Cardiac fibroblast (primary cell): ENCODE measurements at places on chromosomes 7 and 10.

DNA sequence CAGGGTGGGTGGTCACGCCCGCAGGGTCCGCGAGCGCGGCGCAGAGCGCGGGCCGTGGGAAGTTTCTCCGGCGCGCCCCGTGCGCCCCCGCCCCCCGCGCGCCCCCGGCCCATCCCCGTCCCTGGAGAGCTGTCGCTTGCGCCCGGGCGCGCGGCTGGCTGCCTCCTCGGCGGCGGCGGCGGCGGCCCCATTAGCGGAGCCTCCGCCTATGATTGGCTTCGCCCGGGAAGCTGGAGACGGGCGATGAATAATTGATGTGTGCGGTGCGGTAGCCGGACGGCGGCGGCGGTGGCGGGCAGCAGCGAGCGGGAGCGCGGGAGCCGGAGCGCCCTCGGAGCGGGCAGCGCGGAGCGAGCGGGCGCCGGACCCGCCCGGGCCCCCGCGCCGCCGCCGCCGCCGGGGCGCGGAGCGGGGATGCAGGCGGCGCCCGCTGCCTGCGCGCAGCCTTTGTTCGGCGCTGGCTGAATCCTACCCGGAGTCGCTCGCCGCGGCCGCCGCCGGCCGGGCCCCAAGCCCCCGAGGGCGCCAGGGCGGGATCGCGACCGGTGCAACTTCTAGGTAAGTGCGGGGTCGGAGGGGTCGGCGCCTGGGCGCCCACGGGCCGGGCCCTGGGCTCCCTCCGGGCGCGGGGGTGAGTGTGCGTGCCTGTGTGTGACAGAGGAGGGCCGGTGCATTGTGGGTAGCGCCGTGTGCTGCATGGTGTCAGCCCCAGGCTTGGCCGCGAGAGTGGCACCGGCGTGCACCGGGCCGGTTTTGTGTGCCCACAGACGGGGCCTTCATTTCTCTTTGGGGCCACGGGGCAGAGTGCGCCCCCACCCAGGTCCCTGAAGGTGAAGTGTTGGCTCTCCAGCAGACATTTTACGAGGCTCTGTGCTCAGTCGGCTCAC, 103.8 kb upstream of the PPIF start:
- DNase-seq: no peak

- no peak for DNase-seq
These were observed 12.8 kb upstream of the FRAT2 start for GRCh38 chr10:97347317-97347716.

DNA sequence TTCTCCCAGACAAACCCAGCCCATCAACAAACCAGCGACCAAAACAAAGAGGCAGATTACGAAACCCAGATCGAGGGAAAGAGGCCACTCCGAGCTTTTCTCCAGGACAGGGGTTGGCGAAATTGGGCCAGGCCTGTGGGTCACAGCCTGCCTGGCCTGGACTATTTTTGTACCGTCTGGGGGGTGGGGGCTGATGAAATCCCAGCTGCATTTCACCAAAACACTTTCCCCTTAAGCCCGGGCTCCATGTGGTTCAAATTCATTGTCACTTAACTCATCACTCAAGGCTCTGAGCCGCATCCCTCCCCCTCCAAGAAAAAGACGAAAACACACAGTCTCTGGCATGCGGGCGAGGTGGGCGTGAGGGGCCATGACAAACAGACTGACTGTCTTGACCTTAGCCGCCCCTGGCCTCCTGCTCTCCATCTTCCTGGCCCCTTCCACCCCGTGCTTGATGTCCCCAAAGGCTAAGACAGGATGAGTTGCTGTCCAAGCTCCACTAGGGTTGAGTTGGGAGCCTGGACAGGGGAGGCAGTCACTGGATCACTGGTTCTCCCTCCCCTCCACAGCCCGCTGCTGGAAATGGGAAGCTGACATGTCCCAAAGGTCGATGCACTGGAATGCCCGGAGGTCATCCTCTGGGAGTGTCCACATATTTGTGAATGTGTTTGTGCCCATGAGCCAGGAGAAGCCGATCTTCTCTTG, 19.2 kb downstream of the TMEM270 start:
- no peak for DNase-seq

DNA sequence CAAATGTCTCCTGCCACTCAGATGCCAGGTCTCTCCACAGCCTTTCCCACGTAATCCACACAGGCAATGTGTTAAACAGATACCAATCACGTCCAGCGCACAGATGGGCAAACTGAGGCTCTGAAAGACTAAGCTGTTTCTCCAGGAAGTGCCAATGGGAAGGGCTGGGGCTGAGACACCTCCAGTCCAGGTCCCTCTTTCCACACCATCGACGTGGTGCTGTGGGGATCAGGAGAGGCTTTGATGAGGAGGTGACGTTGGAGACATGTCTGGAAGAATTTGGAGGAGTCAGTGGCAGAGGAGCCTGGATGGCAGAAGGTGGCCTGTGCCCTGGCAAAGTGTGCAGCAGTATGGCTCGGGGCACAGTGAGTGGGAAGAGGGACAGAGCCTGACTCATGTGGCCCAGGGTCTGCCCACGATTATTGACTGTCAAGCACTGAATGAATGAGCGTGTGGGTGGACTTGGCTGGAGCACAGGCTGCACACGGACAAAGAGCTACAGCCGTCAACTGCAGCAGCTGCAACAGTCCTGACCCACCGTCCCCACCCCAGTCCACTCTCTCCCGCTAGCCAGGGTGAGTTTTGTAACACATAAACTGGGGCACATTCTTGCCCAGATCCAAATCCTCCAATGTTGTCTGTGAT, 40.8 kb upstream of the HSPA12A start:
- DNase-seq: peak; percentile 34

DNA sequence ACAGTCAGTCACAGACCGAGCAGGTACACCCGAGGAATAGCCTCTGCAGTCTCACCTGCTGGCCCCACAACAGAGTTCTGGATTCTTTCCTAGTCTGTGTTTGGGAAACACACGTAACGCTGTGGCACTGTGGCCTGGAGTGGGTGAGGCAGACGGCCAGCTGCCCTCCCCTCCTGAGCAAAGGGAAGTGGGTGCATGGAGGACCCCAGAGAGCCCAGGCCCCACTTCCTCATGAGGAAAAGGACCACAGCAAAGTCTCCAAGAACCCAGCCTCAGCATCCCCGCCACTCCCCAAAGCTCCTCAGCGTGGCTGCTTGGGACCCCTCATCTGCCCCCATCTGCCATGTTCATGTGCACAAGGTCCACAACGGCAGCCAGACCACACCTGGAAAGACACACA, 530.2 kb downstream of the PTPRN2 start:
- DNase-seq: no peak

DNA sequence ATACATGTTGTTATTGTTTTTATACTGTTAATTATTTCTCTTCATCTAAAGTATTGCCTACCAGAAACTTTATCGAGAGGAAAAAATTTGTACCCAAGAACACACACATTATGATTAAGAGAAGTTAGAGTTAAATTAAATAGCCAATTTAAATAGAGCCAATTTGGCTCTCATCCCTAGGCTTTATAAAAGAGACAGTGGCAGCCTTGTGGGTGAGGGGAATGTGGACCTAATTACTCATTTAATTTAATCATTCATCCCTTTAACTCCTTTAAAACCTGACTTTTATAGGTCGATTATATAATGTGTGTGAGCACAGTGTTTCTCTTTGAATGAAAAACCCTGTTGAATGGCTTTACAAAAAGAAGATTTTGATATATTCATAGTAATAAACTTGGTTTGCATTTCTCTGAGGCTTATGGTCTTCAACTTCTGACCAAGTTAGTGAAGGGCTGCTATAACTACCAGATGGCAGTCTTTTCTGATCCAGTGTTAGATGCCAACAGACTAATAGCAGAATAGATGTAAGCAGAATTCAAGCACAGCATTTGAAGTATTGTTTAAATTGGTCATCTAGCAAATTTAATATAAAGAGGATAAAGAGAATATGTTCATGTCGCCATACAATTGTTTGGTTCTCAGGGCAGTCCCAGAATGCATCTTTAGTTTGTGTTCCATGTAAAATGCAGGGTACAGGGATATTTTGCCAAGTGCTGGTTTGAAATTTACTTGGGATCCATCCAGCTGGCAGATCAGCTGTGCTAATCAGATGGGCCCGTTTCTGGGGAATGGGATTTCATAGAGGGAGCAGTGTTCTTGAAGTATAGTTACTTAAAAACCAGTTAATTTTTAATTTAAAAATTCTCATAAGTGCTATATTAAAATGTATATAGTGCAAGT, 25.3 kb downstream of the ADD3 start:
- DNase-seq: no peak

GRCh38 chr10:120657371-120657770, 193.8 kb upstream of the WDR11 start:
- no peak for DNase-seq

DNA sequence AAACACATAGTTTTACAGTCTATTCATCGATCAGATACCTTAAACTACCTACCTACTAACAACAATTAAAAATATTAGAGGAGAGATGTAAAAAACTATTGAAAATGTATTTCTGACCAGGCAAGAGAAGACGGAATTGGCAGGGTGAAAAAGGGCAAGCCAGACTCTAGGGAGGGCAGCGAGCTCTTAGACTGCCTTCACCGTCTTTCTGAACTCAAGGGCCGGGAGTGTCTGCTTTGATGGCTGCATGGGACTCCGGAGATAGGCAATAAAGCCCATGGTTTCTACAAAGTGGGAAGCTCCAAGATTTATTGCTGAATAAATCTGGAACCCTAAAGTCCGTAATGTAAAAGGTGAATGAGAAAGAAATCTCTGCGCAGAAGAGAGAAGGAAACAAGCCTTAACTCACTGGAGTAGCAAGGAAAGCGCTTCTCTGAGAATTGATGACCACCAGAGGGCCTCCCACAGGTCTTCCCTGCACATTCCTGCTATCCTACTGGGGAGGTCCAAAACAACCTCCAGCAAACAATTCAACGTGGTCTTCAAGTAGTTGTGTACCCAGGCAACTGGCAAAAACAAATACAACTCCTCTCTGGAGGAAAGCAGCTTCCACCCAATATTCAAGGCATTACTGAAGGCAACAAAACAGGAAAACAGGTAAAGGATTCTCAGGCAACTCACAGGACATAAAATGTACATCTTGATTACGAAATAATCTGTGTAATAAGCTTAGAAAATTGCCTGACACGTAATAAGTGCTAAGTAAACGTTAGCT, 181.3 kb downstream of the SDK1 start:
- peak; percentile 66 for DNase-seq

DNA sequence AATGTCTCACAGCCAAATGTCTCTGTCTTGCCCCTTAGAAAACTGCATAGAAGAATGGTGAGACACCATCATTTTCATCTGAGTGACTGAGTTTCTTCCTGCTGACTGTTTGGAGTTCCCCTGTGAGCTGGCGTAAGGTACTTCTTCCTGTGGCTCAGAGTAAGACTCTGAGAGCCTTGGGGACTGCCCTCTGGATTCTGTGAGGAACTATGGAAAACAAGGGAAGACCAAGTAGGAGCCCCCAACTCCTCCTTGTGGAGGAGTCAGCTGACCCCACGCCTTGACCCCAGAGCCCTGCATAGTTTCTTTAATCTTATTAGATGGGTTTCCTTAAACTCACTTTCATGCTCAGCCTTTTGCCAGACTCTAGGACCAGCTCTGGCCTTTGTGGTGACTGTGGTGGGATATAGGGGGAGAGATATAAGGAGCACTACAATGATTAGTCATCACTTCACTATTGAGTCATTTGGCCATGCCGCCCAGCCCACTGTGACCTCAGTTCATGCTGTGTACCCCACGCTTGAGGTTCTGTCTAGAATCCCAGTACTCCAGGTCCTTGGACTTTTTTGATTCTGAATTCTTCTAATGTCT, 51.8 kb upstream of the FAM133B start:
- peak; percentile 88 for DNase-seq

GRCh38 chr7:87344446-87344845, 1.0 kb upstream of the CROT start:
- peak; percentile 18 for DNase-seq

DNA sequence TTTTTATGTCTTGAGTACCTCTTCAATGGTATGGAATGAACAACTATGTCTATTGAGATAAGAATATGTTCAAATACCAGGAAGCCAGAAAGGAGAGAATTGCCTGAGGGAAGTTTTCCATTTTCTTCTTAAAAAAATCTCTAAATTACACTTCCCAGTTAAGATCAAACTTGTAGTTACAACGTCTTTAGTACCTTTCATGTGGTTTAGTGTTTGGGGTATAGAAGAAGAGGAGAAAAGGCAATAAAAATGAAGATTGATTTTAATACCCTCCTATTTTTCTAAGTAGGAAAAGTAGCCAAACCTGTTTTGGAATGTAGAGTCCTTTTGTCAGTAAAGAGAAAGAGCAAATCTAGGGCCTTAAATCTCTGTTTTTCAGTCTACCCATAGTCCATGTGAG, 470.0 kb upstream of the SEMA3A start:
- no peak for DNase-seq

DNA sequence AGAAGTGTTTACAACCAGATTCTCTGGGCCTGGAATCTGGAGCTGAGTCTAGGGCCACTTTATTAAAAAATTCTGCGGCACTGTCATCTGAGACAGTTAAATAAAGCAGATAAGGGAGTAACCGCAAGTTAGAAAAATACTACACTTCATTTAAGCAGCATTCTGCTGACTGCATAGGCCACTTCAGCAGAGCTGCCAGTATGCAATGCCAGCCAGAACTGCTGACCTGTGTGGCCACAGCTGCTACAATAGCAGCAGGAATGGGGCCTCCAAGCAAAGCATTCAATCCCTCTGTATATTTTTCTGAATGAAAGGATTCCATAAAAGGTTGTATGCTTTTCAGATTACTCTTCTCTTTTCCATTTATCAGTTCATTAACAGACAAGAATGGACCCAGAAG, 136.0 kb downstream of the COL28A1 start:
- DNase-seq: no peak

- DNase-seq: peak; percentile 97
These were observed 53.7 kb downstream of the SLC16A12 start for GRCh38 chr10:89481662-89482061.

GRCh38 chr7:94324380-94325121, 70.1 kb upstream of the COL1A2 start:
- DNase-seq: peak; percentile 31

GRCh38 chr10:65518379-65518778, 1407.5 kb upstream of the LRRTM3 start:
- no peak for DNase-seq

DNA sequence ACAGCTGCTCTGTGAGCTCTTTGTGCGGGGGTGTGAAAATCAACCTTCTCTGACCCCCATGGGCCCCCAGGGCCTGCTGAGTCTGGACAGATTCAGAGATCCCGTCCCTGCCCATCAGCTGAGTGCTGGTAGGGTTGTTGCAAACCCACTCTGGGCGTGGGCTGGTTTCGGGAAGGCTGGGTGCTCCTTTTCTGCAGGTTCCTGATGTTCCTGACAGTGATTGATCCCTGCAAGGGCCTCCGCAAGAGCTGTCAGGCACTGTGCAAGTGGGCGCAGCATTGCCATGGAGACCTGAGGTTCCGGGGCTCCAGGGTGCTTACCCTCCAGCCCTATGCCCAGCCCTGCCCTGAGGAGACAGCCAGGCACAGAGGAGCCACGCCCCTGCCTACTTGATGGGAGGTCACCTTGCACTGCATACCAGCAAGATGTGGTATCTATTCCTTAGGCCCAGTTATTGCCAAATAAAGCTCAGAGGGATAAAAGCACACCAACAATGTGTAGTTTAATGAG, 44.3 kb upstream of the INPP5A start:
- no peak for DNase-seq

- DNase-seq: no peak
These were observed 1079.9 kb downstream of the CNTNAP2 start for GRCh38 chr7:147196481-147196880.

GRCh38 chr10:26437637-26438461, at the start of gene APBB1IP:
Gene APBB1IP, plus strand, starts transcription at chr10:26438341. Its CDS starts 53,986 bp downstream, at chr10:26492327.
- DNase-seq: peak; percentile 32
